ENCODE measurements at places on chromosomes 7 and 10. TPM values are rescaled to one million over a fixed set of nuclear protein-coding genes. Genes with fewer than 3 reads are reported as not detected.

DNA sequence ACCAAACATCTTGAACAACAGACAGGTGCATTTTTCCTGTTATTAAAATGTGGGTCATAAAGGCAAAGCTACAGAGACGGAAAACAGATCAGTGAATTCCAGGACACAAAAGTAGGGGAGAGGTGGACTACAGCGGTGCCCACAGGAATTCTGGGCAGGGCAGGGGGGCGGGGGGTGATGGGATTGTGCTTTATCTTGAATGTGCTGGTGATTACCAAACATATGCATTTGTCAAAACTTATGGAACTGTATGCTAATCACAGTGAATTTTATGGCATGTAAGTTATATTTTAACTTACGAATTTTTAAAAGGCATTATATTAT lies 519.4 kb downstream of the CNTNAP2 start:
- peak overlapping the region; percentile 48 for H3K4me3 ChIP-seq
- H3K27ac ChIP-seq: peak overlapping the region; percentile 93
- H3K4me1 ChIP-seq: peaks cover 30% of the 10 kb centered on the region

DNA sequence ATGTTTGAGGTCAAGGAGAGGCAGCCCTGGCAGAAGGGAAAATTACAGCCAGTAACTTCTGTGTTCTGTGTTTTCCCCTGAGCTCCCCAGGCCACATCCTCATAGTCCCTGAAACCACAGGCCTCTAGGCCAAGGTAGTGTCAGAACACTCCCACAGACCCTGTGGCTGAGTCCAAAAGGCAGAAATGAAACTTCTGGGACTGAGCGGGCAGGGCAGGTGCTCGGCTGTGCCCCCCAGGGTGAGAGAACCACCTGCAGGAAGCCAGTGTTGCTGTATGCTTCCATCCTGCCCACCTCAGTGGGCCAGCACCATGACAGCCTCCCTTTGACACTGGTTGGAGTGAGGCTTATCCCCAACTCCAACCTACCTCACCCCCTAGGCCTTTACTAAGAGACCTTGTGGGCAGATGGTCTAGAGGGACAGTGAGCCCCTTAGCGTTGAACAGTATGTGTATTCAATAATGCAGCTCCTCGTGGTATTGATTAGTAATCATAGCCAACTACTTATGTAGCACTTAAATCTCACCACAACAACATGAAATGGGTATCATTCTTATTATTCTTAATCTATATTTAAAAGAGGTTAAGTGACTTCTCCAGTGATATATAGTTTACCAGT lies 30.3 kb downstream of the PIK3CG start:
- peaks cover 15% of the 10 kb centered on the region for H3K4me1 ChIP-seq
- H3K27ac ChIP-seq: no peak overlapping the region
- H3K27me3 ChIP-seq: peaks cover 2% of the 10 kb centered on the region
- DNase-seq: no peak

DNA sequence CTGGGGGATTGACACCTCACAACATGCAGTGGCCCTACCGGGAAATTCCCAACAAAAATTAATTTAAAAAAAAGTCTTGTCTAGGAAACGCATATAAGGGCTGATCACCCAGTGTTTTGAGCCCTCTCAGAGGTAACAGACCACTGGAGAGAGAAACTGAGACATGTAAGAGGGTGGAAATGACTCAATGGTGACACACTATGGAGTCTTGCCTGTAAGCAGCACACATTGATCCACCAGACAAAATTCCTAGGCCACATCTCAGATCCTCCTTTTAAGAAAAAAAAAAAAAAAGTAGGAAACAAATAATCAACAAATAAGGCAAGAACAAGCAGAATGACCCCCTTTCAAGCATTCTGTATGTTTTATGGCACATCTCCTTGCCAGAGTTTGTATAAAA lies 296.2 kb downstream of the MAGI2 start:
- H3K4me1 ChIP-seq: no peaks in the 10 kb centered on the region
- no peak for DNase-seq
- no peak overlapping the region for H3K27ac ChIP-seq
- H3K27me3 ChIP-seq: no peaks in the 10 kb centered on the region

DNA sequence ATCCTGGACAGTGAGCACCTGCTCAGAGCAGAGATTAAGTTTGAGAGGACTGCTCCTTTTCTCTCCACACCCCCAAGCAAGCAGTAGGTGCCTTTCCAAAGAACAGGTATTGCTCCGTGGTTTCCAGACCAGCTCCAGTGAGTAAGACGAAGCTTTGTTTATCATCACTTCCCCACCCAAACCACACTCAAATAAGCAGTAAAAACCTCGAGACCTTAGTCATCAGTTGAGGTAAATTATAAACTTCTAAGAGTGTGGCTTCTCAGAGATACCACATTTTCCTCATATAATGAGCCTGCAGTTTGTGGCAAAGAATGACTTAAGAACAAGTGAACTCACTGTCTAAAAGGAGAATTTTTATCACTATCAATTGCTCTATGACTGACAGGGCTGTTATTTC lies 50.0 kb upstream of the GRB10 start:
- 0 out of 2 replicates have a peak, but pooled peaks cover 2% of the 10 kb centered on the region for H3K4me1 ChIP-seq
- no peak overlapping the region for H3K4me3 ChIP-seq
- DNase-seq: no peak

DNA sequence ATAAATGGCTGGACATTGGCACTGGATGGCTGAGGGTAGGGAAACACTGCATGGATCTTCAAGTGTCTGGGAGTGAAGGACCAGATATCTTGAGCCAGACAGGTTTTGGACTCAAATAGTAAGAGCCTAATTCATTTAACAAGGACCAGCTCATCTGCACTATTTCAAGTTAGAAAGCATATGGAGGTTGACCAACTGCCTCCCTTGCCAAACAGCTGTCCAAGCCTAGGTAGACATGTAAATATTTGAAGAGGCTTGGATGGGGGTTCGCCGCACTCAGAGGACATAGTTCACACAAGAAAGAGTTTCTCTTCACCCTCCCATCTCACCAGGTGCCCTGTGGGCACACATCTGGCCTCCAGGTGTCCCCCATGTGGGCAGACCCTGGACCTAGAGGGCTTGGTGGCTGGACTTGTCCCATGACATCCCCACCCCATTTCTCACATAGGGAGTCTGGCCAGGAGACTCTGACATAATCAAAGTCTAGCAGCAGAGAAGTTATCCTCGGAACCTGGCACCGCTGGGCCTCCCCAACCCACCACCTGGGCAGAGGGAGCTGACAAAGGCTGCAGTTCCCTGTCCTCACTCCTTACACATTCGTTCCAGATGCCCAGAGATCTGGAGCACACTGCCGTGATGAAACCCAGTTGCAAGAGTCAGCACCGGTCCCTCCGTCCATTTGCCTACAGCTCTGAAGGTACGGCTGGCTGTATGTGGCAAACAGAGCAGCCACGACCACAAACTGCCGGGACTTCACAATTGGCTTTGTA lies 116.9 kb upstream of the GDF10 start:
- no peak for DNase-seq
- no peaks in the 10 kb centered on the region for H3K4me1 ChIP-seq
- no peaks in the 10 kb centered on the region for H3K27me3 ChIP-seq

- DNase-seq: no peak
- no peak overlapping the region for H3K4me3 ChIP-seq
- H3K36me3 ChIP-seq: no peaks in the 10 kb centered on the region
- no peak overlapping the region for H3K27ac ChIP-seq
- no peaks in the 10 kb centered on the region for H3K4me1 ChIP-seq
Observed at GRCh38 chr10:80685355-80685754, 147.7 kb downstream of the SH2D4B start.

- H3K36me3 ChIP-seq: no peaks in the 10 kb centered on the region
- H3K4me1 ChIP-seq: peaks cover 6% of the 10 kb centered on the region
- H3K27me3 ChIP-seq: no peaks in the 10 kb centered on the region
- DNase-seq: peak; percentile 77
Observed at GRCh38 chr7:157432541-157432956, 95.7 kb downstream of the DNAJB6 start.

DNA sequence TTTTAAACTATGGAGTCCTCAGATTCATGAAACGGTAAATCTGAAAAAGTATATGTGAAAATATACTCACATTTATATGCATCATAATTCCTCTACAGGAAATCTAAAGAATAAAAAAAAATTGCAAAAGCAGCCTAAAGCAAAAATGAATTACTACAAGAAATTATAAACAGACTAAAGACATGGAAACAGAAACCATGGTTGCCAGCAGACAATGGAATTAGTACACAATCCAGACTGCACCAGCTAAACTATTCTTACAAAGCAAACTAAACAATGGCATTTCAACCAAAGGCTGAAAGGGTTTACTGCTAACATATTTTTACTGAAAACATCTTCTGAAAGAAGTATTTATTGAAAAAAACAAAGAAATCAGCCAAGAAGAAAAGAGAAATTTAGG lies 51.6 kb downstream of the COL28A1 start:
- H3K36me3 ChIP-seq: peaks cover 17% of the 10 kb centered on the region
- no peak overlapping the region for H3K4me3 ChIP-seq
- no peaks in the 10 kb centered on the region for H3K27me3 ChIP-seq

DNA sequence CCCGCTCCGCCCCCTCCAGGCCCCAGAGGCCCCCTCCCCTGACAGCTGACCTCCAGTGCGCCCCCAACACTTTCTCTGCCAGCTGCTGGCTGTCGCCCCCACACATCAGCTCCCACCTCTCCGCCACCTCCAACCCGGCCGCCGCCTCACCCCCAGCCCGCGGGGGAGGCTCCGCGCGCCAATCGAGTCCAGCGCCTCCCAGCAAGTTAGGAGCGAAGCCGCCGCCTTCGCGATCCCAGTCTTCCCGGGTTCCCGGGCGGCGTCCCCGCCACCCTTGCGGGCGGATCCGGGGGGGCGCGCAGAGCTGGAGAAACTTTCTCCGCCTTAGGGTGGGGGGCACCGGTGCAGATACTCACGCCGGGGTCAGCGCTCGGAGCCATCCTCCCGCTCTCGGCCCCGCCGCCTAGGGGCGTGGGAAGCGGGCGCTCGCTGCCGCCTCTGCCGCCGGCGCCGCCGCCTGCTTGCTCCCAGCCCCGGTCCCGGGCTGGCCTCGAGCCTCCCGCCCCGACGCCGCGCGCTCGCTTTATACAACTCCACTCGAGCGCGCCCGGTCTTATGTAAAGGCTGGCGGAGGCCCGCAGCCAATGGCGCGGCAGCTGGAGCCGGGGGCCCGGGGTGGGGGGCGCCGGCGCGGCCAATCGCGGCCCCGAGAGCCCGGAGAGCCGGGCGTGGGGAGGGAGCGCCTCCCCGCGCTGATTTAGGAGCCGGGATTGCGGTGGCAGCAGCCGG lies at the start of gene CRTAC1:
Gene CRTAC1 (minus strand): TSS at position 529 of the 729 bp plus-strand sequence. CDS start 149 bp downstream, at position 380.
- H3K4me1 ChIP-seq: peaks cover 26% of the 10 kb centered on the region
- no peak within 1 kb of the TSS for H3K27ac ChIP-seq
- H3K27me3 ChIP-seq: peaks cover 82% of the 10 kb centered on the region
- peak within 1 kb of the TSS; percentile 65 for H3K4me3 ChIP-seq
- no peaks in the 10 kb centered on the region for H3K36me3 ChIP-seq
- peak; percentile 85 for DNase-seq

- no peaks in the 10 kb centered on the region for H3K36me3 ChIP-seq
- H3K27me3 ChIP-seq: no peaks in the 10 kb centered on the region
- H3K27ac ChIP-seq: no peak overlapping the region
- H3K4me3 ChIP-seq: no peak overlapping the region
- no peaks in the 10 kb centered on the region for H3K4me1 ChIP-seq
Observed at GRCh38 chr10:15841696-15842095, 18.6 kb downstream of the MINDY3 start.

GPNMB gene
- 1.1 TPM for total RNA-seq

ELAPOR2 gene
- 41.6 TPM for total RNA-seq

FOXI2 gene
- 1.4 TPM for total RNA-seq
